ENCODE measurements at places on chromosomes 6 and 20. TPM values are rescaled to one million over a fixed set of nuclear protein-coding genes. Genes with fewer than 3 reads are reported as not detected.
A peak's percentile ranks its signal among the peaks of the same experiment; 100 is the strongest.

Gene TFAP2B
- total RNA-seq: not detected

Gene MAPK13
- total RNA-seq: 0.63 TPM

Gene TINAG
- total RNA-seq: 0.29 TPM

Gene RSPO4
- not detected for total RNA-seq

Gene JAG1
- total RNA-seq: 6.2 TPM

Gene BPIFB1
- total RNA-seq: not detected

Gene GJA10
- total RNA-seq: not detected

Gene POM121L2
- not detected for total RNA-seq

GRCh38 chr6:157944983-157945931 lies 36.4 kb upstream of the SYNJ2 start:
- DNase-seq: no peak

- DNase-seq: no peak
Measured at GRCh38 chr20:4713401-4713800, 8.3 kb upstream of the PRND start.

DNA sequence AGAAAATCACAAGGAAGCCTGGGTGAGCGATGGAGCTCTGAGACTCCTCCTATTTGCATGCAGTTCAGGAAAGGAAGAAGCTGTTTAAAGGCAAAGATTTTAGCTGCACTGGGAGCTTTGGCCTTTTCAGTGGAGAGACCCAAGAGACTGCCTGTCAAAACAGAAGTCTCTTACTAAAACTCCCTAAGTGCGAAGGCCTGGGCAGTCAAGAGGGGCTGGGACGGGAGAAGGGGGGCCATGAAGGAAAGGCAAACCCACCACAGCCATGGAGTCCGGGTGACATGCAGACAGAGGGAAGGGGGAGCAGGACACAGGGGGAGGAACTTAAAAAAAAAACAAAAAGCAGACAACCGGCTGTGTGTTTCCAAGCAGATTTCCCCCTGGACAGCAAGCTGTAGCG lies 537.6 kb upstream of the NOX3 start:
- no peak for DNase-seq

- no peak for DNase-seq
Measured at GRCh38 chr6:35317483-35318195, 20.0 kb downstream of the DEF6 start.

DNA sequence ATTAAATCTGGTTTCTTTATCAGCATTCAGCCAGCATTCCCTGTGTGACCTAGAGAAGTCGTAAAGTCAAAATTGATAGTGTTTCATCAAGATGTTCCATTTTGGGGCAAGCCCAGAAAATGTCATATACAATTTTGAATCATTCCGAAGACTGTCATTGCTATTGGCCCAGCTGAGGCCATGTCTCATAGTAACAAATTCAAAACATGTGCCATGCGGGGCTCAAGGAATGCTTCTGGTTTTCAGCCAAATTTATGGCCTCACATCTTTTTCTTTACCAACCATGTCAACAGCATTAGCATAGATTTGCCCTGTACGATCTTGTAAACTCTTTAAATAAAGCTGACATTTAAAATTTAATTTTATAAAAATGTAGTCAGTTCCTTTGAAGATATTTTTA lies 314.7 kb downstream of the PAX1 start:
- DNase-seq: no peak

DNA sequence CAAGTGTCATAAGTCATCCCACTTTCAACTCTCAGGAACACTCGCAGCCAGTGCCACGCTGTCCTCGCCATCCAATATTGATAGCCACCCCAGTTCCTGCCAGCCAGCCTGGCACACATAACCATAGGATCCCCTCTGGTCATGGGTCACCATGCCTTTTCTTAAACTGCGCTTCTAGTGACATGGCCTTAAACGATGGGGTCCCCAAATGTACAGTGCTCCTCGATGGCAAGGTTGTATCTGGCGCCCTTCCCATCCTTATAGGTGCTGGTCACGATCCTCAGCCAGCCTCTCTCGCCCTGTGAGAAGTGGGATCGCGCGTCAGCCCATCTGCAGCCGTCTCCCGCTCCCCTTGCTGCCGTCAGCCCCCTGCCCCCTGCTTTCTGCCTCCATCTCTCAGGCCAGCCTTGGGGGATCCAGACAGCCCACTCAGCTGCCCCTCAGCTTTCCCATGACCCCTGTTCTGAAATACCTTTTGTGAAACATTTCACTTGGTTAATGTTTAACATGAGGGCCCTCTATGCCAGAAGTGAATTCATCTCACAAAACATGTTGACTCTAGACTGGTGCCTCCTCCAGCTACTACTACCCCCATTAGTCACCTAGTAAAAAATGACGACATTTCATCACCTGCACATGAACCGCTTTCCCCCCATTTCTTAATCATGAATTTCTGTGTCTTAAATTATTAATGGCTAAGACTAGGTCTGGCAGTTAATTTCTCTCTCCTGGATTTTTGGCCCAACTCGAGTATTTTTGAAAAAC lies 11.4 kb downstream of the CTSZ start:
- DNase-seq: no peak

DNA sequence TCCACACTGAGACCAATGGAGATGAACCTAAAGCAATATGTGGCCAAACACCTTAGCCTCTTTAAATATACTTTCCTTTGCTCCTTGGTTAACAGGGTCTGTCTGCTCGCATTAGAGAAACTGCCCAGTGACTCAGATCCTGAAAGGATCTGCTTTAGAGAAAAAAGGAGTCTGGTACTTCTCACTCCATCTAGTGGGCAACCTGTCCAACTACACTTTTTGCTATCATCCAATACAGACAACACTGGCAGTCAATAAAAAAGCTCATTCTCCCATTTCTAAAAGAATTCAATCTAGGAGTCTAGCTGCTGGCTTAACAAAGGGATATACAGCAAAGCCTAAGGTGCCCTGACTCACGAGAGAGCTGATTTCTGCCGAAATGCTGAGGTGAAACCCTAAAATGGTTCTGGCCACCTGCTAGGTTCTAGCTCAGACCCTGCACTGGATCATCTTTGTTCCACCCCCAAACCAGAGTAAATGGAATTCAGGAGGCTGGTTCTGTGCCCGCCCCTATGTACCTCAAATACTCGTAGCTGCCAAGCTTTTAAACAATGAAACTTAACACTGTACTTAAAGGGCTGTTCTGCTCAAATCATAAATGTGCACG lies 11.5 kb downstream of the GNL1 start:
- DNase-seq: peak; percentile 72

- no peak for DNase-seq
Measured at GRCh38 chr6:22717915-22718314, 148.5 kb downstream of the HDGFL1 start.

DNA sequence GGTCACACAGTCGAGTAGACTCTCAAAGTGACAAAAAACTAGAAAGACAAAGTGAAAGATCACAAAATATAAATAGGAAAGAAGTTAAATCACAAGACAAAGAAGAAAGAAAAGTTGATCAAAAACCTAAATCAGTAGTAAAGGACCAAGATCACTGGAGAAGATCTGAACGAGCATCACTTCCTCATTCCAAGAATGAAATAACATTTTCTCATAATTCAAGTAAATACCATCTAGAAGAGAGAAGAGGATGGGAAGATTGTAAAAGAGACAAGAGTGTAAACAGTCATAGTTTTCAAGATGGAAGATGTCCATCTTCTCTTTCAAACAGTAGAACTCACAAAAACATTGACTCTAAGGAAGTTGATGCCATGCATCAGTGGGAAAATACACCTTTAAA lies 31.6 kb upstream of the GJA10 start:
- no peak for DNase-seq

DNA sequence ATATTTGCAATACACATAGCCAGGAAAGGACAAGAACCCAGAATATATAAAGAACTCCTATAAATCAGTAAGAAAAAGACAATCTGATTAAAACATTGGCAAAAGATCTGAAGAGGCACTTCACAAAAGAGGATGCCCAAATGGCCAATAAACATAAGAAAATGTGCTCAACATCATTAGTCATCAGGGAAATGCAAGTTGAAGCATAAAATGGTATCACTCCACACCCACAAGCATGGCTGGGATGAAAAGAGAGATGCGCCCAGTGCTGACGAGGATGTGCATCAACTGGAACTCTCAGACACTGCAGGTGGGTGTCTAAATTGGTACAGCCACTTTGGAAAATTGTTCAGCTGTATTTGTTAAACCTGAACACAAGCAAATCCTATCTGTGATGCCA lies 42.4 kb upstream of the MLN start:
- DNase-seq: peak; percentile 19

DNA sequence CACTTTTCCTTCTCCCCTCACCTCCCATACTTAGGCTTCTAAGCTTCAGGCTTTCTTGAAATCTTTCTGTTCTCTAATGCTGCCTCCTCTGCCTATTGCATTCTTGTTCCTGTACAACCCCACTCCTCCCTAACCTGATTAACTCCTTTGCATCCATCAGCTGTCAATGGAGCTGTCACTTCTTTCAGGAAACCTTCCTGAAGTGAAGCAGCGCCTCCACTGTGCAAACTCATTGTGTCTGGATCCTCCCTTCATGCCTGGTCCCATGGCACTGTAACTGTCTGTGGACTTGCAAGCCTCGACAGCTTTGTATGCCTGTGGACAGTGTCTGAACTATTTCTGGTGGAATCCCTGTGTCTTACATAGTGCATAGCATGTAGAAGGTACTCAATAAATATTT lies 185.0 kb downstream of the HS3ST5 start:
- DNase-seq: no peak

GRCh38 chr6:158666628-158667359 lies 16.9 kb downstream of the SYTL3 start:
- peak; percentile 83 for DNase-seq

Measured in LHCN-M2 (cell line).